NCI-H69 (cell line): ENCODE measurements at places on chromosomes 5 and 9.

- no peak for DNase-seq
Measured at GRCh38 chr5:95518417-95518816, 36.4 kb downstream of the SKIC3 start.

- peak; percentile 24 for DNase-seq
Measured at GRCh38 chr9:36865731-36866635, 168.1 kb downstream of the PAX5 start.

GRCh38 chr5:136740228-136740627, 374.9 kb upstream of the TRPC7 start:
- no peak for DNase-seq

DNA sequence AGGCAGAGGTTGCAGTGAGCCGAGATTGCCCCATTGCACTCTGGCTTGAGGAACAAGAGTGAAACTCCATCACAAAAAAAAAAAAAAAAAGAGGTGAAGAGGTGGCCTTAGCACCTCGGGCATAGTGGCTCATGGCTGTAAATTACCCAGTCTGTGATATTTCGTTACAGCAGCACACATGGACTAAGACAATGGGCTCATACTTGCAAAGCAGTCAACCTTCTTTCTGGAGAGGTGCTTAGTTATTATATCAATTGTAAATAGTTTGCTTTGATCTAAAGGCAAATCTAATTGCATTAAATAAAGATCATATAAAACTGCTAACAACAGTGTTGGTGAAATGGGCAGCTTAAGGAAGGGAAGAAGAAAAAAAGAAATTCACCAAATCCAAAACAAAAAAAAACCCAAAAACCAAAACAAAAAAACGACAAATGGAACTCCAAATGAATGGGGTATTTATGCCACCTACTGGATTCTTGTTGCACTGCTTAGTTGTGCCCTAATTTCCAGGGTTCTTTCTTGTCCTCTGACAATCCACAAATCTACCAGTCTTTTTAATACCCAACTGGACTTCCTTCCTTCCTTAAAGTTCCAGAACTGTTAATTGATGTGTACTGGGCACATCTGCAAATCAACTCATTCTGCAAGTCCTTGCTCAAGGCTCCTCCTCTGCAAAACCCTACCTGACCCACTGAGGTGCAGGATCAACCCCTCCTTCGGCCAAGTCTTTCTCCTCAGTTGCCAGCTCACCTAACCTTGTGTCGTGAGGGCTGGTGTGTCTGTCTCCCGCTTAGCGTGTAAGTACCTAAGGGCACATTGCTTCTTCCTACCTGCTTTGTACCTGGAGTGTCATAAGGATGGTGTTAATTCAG, 35.0 kb upstream of the DMRT1 start:
- DNase-seq: no peak

- no peak for DNase-seq
Measured at GRCh38 chr9:68793605-68794343, 88.7 kb downstream of the PIP5K1B start.

- DNase-seq: no peak
Measured at GRCh38 chr5:114319236-114319635, 42.6 kb upstream of the KCNN2 start.

DNA sequence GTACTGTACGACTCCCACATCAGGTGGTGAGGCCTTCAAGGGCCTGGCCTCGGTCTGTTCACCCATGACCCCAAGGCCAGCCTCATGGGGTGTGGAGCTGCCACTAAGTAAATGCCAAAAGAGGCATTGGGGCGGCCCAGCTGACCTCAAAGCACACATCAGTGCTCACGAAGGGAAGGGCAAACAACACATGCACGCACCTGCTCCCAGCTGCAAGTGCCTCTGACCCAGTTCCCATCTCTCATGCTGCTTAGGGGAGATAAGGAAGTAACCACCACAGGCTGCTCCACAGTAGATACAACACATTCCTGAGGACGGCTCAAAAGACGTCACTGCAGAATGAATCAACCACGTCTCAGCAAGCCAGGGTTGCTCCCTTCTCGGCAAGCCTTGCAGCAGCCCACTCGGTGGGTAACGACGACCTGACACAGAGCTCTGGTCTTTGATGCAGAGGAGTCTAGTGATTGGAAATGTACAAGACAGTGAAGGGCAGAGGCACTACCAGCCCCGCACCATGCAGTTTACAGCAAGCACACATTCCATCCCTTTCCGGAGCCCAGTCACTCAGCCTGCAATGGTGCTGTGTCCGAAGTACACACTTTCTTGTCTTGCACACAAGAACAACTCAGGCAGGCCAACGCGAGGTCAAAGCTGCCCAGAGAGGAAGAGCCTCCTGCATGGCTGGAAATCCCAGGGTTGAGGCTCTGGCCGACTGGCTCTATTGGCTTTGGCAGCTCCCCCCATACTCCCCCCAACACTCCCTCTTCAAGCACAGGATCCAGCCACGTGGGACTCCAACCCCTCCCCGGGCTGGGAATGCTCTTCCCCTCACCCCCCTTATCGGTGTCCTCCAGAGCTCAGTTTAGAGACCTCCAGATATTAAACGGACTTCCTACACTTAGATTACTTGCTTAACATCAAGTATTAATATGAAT, 31.8 kb downstream of the FABP6 start:
- no peak for DNase-seq

DNA sequence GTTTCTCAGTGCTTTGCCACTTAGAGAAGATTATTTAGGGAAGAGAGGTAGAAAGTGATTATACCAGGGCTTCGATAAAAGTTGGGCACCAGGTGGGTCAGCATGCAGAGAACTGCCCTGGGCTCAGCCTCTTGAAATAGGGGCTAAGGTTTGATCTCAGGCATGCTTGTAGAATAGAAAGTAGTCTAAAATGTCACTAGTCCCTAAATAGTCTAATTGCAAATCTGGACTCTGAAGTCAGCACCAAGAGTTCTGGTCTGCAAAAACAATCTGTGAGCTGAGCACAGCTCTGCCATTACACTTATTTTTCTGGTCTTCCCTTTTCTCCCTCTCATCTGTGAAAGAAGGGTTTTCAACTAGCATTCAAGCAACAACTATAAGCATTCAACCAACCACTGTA, 248.0 kb downstream of the SMARCA2 start:
- no peak for DNase-seq

- peak; percentile 30 for DNase-seq
Measured at GRCh38 chr5:98128846-98129245, 644.6 kb upstream of the RGMB start.

- no peak for DNase-seq
Measured at GRCh38 chr5:89279391-89280036, 396.5 kb upstream of the MEF2C start.

DNA sequence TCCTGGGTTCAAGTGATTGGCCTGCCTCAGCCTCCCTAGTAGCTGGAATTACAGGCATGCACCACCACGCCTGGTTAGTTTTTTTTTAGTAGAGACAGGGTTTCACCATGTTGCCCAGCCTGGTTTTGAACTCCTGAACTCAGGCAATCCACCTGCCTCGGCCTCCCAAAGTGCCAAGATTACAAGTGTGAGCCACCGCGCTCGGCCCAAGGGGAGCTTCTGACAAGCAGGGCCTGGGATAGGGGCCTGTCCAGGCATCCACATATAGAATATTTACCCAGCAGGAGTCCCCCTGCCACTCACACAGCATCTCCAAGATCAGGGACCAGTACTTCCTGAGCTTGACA, 10.1 kb downstream of the IRF1 start:
- DNase-seq: no peak

DNA sequence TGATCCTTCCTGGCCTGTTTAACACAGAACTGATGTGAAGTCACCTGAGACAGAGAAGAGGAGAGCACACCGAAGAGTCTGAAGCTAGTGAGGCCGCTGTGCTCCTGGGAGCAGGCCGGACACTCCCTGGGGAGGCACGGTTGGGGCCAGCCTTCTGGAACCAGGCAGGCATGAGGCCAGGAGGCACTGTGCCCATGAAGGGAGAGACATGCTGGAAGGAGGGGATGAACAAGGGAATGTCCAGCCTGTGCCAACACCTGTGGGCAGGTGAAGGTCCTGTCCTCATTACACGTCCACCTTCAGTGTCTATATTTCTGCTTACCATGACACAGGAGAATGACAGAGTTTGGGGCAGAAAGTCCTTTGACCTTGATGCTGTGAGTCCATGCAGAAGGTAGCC, 183.8 kb upstream of the S1PR3 start:
- DNase-seq: no peak

DNA sequence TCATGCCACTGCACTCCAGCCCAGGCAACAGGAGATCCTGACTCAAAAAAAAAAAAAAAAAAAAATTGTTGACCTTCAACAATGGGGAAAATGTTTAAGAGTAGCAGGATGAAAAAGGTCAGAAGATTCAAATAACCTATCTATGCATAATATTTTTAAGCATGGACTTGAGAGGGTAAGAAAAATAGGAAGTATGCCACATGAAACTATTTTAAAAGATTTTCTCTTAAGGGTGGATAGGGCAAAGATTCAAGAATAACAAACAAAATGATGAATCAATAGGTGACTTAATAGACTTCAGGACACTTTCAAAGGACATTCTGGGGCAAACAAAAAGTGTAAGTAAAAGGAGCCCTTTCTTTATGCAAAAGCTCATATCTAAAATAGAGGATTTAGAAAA, 3.2 kb downstream of the TEX48 start:
- no peak for DNase-seq

- DNase-seq: no peak
Measured at GRCh38 chr9:92656537-92656925, 13.4 kb downstream of the IPPK start.

- DNase-seq: no peak
Measured at GRCh38 chr9:136042541-136042940, 52.5 kb downstream of the NACC2 start.

- peak; percentile 90 for DNase-seq
Measured at GRCh38 chr9:4762886-4763541, 22.0 kb upstream of the AK3 start.

DNA sequence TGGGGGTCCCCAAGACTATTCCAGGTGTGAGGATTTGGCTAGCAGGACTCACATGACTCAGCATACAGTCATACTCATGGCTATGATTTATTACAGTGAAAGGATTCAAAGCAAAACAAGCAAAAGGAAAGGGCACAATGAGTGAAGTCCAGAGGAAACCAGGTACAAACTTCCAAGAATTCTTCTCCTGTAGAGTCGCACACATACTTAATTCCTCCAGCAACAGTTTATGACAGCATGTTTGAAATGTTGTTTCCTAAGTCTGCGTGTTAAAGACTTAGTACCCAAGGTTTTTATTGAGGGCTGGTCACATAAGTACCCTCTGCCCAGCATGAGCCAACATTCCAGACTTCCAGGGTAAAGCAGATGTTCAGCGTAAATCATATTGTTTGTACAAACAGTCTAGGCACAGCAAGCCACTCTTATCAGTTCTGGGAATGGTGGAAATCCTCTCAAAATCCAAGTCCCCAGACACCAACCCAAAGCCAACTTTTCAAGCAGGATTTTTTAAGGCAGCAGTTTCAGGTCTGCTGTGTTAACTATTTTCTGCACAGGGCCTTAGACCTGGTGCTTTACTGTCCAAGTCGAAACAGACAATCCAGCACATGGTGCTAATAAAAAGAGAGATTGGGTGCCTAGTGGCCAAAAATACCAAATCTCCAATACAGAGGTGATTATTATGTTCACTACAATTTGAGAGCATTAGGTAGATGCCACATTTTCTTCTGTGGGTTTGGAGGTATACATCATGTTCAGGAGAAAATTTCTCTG, 18.6 kb upstream of the RICTOR start:
- DNase-seq: peak; percentile 54

DNA sequence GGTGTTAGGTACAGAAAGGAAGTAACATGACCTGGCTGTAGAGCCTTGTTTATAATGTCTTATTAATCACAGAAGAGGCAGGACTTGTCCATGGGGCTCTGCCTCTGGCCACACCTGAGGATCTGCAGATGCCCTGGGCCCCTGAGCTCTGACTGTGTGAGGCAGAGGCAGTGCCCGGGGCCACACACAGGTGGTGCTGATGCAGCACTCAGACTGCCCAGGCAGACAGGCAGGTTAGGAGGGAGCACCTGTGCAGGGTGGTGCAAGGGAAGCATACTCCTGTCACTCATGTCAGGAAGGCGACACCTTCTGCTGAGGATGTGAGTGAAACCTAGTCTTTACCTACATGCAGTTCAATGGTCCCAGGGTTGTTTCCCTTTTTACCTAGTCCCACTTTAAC, 88.7 kb downstream of the CFAP90 start:
- DNase-seq: peak; percentile 20

DNA sequence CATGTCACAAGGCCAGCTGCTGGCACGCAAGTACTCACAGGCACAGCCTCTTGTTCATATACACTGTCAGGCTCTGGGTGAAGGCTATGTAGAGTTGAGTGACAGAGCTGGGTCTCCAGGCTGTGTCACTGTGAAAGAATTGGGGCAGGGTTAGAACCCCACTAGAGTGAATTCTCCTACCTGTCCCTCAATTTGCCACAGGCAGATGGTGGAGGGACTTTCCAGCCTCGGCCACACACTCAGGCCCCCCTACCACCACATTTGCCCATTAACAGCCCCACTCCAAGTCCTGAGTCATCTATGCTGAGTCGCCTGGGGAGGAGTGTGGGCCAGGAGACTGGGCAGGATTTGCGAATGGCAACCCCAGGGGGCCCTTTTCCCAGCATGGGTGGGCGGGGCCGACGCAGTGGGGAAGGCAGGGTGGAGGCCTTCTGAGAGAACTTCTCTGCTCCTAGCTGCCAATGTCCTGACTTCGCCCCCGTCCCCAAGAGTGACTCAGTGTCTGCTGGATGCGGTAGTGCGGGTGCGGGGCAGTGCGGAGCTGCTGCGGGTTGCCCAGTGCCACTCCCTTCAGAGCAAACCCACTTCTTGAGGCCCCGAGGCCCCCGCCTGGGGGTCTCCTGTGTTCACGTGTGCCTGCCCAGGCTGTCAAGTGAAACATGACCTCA, 50.3 kb upstream of the PSD2 start:
- peak; percentile 89 for DNase-seq

GRCh38 chr5:149445739-149446369, 66.8 kb upstream of the IL17B start:
- DNase-seq: peak; percentile 88

DNA sequence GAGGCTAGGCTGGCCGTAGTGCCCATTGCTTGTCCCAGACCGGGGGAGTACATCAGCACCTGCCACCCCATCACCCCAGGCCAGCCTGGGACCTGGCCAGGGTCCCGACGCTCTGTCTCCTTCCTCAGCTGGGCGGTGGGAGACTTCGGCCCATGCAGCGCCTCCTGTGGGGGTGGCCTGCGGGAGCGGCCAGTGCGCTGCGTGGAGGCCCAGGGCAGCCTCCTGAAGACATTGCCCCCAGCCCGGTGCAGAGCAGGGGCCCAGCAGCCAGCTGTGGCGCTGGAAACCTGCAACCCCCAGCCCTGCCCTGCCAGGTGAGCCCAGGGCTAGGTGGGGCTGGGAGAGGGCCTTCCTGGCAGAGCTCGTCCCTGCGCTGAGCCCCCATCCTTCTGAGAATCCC, 16.5 kb upstream of the CACFD1 start:
- DNase-seq: no peak

DNA sequence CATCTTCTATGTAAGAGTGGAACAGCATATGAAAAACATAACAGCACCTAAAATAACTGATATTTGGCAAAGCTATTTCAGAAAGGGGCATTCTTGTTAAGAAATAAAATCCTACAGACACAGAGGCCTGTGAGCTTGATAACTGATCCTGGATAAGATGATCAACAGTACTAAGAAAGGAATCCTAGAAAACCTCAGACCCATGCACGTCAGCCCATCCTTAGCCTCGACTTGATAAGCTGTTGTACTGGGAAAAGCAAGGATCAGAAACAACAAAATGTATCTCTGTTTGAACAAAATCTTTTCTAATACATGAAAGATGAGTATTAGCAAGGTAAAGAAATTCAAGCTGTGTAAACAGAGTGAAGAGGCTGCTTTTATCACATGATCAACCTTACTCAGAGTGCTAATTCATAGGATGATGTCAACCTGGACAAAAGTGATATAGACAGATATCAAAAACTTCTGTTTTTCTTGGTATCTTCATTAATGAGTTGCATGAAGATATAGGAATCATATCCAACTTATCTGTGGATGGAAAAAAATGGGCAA, 15.2 kb downstream of the LIFR start:
- DNase-seq: no peak
